ENCODE measurements at places on chromosomes 16 and 17. TPM values are rescaled to one million over a fixed set of nuclear protein-coding genes. Genes with fewer than 3 reads are reported as not detected.

Gene CTRB2
- not detected for total RNA-seq

Gene AANAT
- total RNA-seq: not detected

Gene FBXL16
- not detected for total RNA-seq

Gene VAT1L
- 0.10 TPM for total RNA-seq

Gene XYLT1
- 15.2 TPM for total RNA-seq

Gene PRSS33
- not detected for total RNA-seq

Gene C16orf46
- total RNA-seq: 2.1 TPM

Gene TMEM204
- total RNA-seq: 16.8 TPM

Gene KRTAP4-3
- not detected for total RNA-seq

Data from cardiac ventricle fibroblast (primary cell).